ENCODE measurements at places on chromosomes 13 and 19.

DNA sequence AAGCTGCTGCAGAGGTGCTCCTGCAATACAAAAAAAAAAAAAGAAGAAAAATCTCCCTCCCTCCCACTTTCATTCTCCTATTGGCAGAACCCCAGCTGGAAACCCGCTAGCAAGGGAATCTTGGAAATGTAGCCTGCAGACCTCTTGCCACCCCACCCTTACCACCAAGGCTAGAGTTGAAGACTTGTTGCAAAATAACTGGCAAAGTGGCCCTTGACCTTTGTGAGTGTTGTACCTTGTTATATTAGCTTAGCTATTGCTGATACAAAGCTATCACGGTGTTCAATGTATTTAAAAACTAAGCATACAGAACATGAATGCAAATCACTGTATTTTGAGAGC, 57.5 kb upstream of the KCTD4 start:
- DNase-seq = no peak

GRCh38 chr19:55265173-55265572, 6.4 kb upstream of the PPP6R1 start:
- no peak for DNase-seq

GRCh38 chr13:95714142-95714832, 37.3 kb downstream of the DNAJC3 start:
- no peak for DNase-seq

GRCh38 chr13:56317841-56318240, 822.9 kb upstream of the PRR20A start:
- no peak for DNase-seq

DNA sequence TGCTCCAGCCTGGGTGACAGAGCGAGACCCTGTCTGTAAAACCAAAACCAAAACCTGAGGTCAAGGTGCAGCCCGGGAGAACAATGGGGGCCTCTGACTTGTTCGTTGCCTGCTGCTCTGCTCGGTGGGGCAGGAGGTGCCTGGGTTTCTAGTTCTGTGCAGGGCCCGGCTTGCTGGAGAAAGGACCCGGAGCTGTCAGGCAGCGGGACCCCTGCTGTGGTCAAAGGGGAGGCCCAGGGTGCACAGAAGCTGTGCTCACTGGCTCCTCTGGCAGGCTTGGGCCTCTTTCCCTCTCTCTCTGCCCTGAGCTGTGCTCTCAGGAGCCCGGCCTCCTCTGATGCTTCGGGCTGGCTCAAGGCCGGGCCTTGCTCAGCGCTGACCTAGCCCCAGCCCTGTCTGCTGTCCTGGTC, 3.5 kb downstream of the LRP3 start:
- DNase-seq = no peak

DNA sequence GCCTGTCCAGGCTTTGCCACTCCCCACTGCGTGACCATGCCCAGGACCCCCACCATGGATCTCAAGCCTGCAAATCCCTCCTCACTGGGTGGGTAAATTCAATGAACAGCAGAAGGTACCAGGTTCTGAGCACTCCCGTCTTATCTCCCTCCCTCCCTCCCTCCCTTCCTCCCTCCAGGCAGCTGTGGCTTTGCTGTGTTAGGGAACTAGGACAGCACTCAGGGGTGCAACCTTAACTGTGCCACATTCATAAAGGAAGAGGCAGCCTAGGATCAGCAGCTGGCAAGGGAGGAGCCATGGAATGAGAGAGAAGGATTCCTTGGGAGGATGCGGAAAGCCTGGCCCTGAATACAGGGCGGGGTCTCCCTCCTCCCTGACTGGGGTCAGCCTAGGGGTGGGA, 5.6 kb downstream of the CEACAM4 start:
- DNase-seq = no peak

GRCh38 chr19:56324436-56324835, 9.8 kb upstream of the ZSCAN5A start:
- DNase-seq = no peak

DNA sequence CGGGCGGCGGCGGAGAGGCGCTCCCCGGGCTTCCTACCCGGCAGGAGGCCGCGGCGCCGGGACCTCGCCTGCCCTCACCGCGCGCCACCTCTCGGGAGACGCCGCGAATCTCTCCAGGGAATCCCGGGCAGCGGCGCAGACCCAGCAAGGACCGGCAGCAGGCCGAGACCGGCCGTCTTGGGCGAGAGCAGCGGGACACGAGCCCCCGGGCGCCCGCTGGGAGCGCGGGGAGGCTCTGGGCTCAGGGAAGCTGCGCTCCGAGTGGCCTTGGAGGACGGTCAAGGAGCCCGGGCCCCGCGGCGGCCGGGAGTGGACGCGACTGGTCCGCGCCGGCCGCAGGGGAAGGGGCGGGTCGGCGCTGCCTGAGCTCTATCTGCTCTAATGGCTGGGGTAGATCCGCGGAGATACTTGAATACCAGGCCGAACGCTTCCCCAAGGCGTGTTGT, 14.7 kb downstream of the CDX2 start:
- no peak for DNase-seq

GRCh38 chr13:50474088-50474662, 369.3 kb downstream of the DLEU7 start:
- no peak for DNase-seq

- DNase-seq = no peak
These were observed 13.3 kb upstream of the MISP start for GRCh38 chr19:737591-738093.
